Fibroblast of skin of right quadriceps (primary cell): ENCODE measurements at places on chromosomes 3 and 15.

- peak; percentile 41 for DNase-seq
Measured at GRCh38 chr15:65952391-65953053, 83.2 kb downstream of the RAB11A start.

- no peak for DNase-seq
Measured at GRCh38 chr3:154427685-154428285, 2.2 kb downstream of the GPR149 start.

DNA sequence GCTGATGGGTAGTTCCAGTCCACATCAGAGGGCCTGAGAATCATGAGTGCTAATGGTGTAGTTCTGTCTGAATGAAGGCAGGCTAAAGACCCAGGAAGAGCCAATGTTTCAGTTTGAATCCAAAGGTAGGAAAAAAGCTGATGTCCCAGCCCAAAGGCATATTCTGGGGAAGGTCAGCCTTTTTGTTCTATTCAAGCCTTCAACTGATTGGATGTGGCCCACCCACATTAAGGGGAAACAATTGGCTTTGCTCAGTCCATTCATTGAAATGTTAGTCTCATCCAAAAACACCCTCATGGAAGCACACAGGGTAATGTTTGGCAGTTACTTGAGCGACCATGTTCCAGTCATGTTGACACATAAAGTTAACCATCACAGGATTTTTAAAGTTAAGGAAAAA lies 25.9 kb downstream of the EPHB1 start:
- DNase-seq: no peak

DNA sequence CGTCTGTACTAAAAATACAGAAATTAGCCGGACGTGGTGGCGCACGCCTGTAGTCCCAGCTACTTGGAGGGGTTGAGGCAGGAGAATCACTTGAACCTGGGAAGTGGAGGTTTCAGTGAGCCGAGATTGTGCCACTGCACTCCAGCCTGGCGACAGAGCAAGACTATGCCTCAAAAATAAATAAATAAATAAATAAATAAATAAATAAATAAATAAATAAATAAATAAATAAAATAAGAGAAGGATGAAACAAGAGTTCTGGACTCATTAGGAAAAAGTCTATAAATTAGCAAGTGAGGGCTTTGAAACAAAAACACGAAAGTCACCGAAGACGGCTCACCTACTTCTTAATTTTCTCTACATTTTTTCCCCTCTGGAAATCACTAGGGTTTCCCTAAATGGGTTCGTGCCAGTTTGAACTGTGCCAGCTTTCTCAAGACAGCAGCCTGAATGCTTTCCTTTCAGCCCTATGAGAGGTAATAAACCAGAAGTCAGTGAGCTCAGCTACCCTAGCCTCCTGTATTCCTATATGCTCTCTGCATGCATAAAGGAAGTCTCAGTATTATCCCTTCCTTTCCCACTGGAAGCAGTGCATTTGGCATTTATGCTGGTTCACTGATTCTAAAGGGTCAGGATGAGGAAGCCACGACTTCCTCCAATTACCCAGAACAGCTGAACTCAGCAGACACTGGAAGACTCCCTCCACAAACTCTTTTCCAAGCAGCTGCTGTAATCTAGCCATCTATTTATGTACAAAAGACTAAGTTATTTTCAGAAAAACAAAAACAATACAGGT lies 266.9 kb downstream of the ZBBX start:
- no peak for DNase-seq

GRCh38 chr3:72157748-72158638 lies 373.0 kb upstream of the PROK2 start:
- DNase-seq: no peak

DNA sequence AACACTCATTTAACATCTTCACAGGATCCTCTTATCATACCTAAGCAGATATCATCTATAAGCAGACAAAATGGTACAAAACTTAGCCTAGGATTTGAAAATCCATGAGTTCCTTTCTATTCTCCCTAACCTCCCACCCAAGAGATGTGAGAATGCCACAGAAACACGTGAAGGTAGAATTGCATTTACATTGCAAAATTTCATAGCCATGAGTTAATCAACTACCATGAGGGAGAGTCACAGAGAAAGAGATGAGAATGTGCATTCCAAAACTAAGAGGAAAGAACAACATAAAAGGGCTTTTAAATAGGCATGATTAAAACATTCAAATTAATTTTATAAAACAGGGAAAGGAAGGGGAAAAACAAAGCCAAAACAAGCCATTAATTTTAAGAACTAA lies 806.2 kb downstream of the NTRK3 start:
- peak; percentile 1 for DNase-seq

GRCh38 chr3:54756330-54756731 lies 171.5 kb downstream of the LRTM1 start:
- DNase-seq: peak; percentile 93

DNA sequence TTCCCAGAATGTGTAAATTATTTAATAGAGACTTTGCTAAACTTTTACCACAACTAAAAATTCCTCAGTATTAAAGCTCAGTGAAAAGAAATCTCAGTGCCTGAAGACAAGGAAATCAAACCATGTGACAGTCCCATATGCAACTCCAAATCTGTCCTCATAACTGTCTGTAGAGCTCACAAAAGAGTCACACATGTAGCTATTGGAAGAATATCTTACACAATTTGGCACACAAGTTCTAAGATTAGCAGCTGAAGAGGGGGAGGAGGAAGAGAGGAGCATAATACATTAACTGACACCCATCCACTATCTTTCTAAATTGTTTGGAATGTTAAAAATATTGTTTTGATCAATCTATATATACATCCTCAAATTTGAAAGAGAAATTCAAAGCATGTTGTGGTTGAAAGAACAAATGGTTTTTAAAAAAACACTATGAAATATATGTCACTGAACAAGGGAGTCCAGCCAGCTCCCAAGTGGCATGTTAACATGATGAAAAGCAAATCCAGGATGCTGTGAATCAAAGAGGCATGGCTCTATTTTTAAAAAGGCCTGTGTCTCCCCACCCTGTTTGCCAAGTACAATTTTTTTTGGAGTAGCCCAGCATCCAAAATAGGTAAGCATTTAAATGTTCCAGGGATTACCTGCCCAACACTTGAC lies 126.3 kb upstream of the NANOGP8 start:
- no peak for DNase-seq

DNA sequence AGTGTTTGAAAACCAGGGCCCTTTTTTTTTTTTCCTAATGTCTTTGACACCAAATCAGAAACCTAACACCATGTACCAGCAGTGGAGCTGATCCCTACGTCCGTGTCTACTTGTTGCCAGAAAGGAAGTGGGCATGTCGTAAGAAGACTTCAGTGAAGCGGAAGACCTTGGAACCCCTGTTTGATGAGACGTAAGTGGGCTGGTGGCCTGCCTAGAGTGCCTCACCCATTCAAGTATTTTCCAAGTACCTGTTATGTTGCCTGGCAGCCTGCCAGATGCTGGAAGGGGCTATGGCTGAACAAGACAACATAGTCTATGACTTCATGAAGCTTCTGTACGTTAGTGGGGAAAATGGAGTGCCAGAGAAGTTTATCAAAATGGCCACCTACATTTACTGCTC lies 39.7 kb downstream of the ESYT3 start:
- DNase-seq: no peak

- DNase-seq: no peak
Measured at GRCh38 chr3:47865192-47865591, 62.3 kb downstream of the DHX30 start.

DNA sequence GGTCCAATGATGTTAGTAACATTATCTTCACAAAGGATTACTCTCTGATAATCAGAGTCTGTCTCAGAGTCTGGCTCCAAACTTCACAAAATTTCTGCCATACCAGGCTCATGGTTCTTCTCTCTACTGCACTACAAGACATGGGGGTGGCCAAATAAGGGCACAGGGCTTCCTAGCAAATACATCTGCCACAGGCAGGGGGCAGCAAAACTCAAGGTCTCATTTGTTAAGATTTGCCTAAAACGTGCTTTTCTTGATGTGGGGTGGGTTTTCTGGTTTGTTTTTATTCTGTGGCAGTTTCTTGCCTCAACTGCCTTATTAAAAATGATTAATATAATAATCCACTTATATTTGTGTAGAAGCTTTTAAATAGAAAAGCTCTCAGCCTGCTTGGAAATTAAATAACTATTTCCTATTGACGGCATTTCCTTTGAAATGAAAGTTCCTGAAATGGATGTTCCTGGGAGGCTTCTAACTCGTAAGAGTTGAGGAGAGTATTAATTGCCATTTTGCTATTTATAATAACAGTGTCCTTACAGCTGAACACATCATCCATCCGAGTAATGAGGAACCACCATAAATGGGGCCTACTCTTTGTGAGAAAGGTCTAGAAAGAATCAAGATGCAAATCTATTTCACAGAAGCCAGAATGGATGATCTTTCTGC lies 53.8 kb downstream of the SST start:
- DNase-seq: peak; percentile 48

DNA sequence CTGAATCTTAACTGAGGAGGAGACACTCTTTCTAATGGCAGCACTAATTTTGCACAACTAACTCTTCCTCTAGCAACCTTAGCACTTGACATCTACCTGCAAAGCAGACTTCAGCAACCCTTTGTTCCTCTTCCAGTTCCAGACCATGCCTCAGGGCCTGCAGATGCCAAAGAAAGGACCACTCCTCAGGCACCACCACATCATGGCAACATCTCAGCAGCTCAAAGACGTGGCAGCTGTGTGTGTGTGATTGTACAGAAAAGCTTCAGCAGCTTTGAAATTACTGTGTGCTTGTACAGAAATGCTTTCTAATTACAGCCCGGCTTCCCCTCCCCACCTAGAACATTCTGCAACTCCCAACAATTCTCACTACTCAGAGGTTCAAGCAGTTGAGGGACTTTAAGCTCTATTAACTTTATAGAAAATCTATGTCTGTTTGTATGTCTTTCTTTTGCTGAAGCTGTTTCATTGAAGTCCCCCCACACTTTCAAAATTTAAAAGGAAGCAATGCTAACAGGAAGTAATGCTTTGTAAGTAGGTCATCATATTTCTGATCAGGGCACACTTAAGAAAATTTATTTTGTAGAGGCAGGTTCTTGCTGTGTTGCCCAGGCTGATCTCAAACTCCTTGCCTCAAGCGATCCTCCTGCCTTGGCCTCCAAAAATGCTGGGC lies 115.2 kb downstream of the CD47 start:
- no peak for DNase-seq

DNA sequence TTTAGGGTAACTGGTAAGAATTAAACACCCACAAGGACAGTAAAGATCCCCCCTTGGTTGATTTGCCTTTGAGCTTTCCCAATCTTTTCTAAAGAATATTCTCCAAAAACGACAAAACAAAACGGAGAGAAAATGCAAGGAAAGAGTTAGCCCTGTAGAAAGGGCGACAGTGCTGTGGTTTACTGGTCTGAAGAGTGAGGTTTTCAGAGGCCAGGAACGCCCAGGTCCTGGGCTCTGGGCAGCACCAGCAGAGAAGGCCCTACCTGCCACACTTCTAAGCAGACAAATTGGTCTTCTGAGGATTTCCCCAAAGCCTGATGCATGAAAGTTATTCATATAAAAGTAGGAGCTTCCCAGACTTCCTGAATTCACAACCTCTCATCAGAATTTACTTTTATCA lies 119.3 kb downstream of the KCNMB2 start:
- no peak for DNase-seq

GRCh38 chr15:73367624-73368300 lies 996 bp downstream of the HCN4 start:
- DNase-seq: no peak

DNA sequence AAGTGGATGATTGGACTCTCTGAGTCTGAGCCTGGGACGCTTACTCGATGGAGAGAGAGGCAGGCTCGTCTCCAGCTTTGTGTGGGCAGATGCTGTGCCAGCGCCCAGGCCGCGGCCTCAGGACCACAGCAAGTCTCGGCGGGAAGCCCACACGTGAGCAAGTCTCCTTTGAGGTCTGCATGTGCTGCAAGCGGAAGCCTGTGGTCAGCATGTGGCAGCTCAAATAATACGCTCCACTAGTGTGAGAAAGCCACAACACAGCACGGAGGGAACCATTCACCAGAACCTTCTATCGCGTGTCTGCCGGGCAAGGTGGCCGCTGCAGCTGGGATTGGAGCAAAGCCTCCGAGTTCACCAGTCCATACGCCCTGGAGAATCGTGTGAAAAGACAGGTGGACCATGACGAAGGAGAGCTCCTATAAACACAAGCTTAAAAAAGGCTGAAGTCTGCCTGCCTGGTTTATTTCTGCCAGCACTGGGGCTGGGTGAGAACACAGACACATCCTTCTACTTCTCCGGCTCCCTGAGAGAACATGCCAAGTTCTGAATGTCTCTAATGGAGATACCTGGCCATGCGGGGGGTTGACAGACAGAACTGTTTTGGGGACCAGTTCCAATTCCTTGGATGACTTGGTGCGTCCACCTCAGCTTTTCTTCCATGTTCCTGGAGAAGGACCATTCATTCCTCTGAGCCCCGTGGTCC lies 82.0 kb upstream of the LRIG1 start:
- peak; percentile 52 for DNase-seq

- no peak for DNase-seq
Measured at GRCh38 chr3:34955680-34956079, 683.6 kb upstream of the ARPP21 start.

DNA sequence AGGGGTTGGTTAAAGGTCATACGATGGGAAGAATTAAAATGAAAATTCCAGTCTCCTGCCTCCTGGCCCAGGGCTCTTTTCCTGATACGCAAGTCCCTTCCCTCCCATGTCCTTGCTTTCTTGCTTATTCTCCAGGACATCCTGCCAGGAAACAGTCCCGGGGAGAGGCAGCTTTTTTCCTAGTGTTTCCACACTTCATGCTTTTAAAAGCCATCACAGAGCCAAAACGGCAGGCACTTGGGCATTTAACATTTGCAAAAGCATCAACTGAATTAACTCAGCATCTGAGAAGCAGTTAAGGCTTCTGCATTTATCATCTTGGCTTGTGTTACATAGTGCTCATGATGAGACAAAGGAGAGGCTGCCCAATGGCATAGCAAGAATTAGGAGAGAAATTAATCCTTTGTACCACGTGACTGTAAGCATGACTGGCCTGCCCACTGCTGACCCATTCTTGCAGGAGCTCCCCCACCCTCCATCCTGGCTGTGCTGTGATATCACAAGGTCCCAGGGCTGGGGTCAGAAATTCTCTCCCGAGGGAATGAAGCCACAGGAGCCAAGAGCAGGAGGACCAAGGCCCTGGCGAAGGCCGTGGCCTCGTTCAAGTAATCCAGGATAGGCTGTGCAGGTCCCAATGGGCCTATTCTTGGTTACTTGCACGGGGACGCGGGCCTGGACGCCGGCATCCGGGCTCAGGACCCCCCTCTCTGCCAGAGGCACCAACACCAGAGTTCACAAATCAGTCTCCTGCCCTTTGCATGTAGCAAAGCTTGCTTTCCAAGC lies 21.6 kb upstream of the VILL start:
- no peak for DNase-seq
